H7 (cell line): ENCODE measurements at places on chromosomes 4 and X. TPM values are rescaled to one million over a fixed set of nuclear protein-coding genes. Genes with fewer than 3 reads are reported as not detected.

The TLR10 gene
- not detected in 2 replicates for total RNA-seq

The SMAD1 gene
- total RNA-seq: 21.2 and 26.2 TPM in 2 replicates

The BTK gene
- 0.07 and 0.11 TPM in 2 replicates for total RNA-seq

The ASMT gene
- 0.14 and 0.44 TPM in 2 replicates for total RNA-seq

The TMPRSS11F gene
- not detected in 2 replicates for total RNA-seq

The UGT2A1 gene
- total RNA-seq: 0.42 and 0.81 TPM in 2 replicates

The TAF7L gene
- total RNA-seq: 0.11 TPM in 1 of 2 replicates, not detected in the other

The ANAPC4 gene
- total RNA-seq: 20.6 and 27.9 TPM in 2 replicates

The NALF2 gene
- total RNA-seq: 5.4 and 7.4 TPM in 2 replicates

The SYTL4 gene
- 1.2 and 2.4 TPM in 2 replicates for total RNA-seq

The PLAC8 gene
- total RNA-seq: 0.41 and 3.4 TPM in 2 replicates

The MGAT4D gene
- not detected in 2 replicates for total RNA-seq
